Activated CD8-positive, alpha-beta memory T cell treated with anti-CD3 and anti-CD28 coated beads for 1 hour (primary cell): ENCODE measurements at places on chromosomes 5 and 9.

GRCh38 chr9:112784020-112784785 is 33.6 kb downstream of the SNX30 start:
- DNase-seq = no peak

DNA sequence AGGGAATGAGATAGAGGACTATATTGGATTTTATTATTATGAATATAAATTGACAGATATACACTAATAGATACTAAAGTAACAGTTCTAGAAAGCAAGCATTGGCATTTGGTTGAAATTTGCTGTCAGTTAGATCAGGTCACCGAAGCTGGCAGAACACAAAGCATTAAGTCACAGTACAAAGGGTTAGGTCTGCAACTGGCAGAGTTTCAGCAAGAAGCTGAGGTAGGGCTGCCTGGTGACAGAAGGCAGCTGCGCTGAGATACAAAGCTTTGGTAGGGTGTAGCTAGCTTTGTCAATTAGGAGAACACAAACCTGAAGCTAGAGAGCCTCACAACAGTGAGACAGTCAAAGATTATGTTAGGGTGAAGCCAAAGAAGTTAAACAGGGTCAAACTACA is 6.3 kb upstream of the CSNK1G3 start:
- DNase-seq = no peak

- DNase-seq = no peak
Observed at GRCh38 chr5:139647506-139648204, 494 bp upstream of the CXXC5 start.

GRCh38 chr5:38821679-38822078 is 24.1 kb upstream of the OSMR start:
- DNase-seq = no peak

GRCh38 chr9:122228568-122229484 is at the start of gene LHX6:
Gene LHX6 (minus strand): TSS chr9:122228957. CDS start chr9:122228740, 217 bp downstream.
- no peak for DNase-seq

GRCh38 chr5:133700251-133700650 is 87.9 kb upstream of the FSTL4 start:
- DNase-seq = no peak

- DNase-seq = no peak
Observed at GRCh38 chr9:118987167-118987566, 382.1 kb downstream of the BRINP1 start.

GRCh38 chr5:122730456-122730855 is 44.4 kb upstream of the SNX2 start:
- DNase-seq = no peak

- DNase-seq = no peak
Observed at GRCh38 chr5:115418788-115419187, 122.3 kb upstream of the CCDC112 start.

GRCh38 chr9:113993838-113994540 is 84.1 kb downstream of the AMBP start:
- DNase-seq = no peak

DNA sequence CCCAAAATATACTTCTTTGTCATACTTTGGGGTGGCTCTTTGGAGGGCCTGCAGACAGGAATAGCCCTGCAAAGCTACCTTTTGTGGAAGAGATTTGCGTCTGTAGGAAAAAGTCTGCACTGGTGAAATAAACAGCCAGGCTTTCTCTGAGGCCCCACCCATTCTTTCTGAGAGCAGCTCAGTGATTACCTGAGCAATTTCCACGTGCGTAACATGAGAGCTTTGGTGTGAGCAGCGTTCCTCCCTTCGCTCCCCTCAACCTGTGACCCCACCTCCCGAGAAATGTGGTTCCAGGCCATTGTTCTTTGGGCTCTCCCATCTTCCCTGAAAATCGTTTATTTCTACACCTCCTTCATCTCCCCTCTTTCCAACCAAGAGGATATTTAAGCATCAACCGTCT is 23.8 kb upstream of the FBP1 start:
- no peak for DNase-seq

GRCh38 chr5:127011961-127012644 is 18.3 kb downstream of the MARCHF3 start:
- no peak for DNase-seq

- DNase-seq = no peak
Observed at GRCh38 chr5:103621548-103621930, 59.0 kb upstream of the NUDT12 start.

- DNase-seq = no peak
Observed at GRCh38 chr5:31459594-31459993, 72.3 kb downstream of the DROSHA start.

GRCh38 chr5:137890845-137891244 is 1.6 kb downstream of the PKD2L2 start:
- no peak for DNase-seq

- no peak for DNase-seq
Observed at GRCh38 chr9:89601306-89601705, 3.5 kb upstream of the GADD45G start.

- no peak for DNase-seq
Observed at GRCh38 chr9:98472216-98472615, 216.8 kb upstream of the TBC1D2 start.

DNA sequence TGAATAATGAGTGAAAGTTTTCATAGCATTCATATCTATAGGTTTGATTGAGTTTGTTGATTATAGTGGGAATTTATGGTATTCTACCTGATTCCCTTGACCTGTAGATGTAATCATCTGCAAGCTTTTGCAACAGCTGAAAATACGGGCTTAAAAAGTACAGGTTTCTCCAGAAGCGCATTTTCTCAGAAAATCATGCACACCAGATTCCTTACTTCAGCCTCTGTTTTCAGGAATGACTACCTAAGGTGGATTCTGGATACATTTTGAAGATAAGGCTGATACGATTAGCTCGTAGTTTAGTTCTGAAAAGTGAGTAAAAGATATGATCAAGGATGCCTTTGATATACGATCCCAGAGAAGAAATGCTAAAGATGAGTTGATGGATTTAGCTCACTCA is 694.8 kb upstream of the CDH10 start:
- no peak for DNase-seq

GRCh38 chr5:16902846-16903245 is 33.2 kb downstream of the MYO10 start:
- DNase-seq = no peak

DNA sequence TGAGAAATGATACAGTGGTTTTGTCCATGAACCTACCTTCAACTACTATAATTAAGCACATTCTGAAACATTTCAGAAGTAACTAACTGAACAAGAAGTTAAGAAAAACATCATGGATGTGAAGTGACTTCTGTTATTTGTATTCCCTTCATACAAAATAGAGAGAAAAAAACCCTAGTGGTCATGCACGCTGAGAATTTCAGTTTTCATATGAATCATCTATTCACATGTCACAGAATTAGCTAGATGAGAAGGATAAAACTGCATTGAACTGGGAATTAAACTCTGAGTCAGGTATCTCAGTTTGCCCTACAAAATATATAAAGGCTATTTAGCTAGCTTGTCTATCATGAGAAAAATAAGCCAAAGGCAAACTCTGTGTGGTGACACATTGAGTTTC is 451.8 kb upstream of the FTMT start:
- no peak for DNase-seq

DNA sequence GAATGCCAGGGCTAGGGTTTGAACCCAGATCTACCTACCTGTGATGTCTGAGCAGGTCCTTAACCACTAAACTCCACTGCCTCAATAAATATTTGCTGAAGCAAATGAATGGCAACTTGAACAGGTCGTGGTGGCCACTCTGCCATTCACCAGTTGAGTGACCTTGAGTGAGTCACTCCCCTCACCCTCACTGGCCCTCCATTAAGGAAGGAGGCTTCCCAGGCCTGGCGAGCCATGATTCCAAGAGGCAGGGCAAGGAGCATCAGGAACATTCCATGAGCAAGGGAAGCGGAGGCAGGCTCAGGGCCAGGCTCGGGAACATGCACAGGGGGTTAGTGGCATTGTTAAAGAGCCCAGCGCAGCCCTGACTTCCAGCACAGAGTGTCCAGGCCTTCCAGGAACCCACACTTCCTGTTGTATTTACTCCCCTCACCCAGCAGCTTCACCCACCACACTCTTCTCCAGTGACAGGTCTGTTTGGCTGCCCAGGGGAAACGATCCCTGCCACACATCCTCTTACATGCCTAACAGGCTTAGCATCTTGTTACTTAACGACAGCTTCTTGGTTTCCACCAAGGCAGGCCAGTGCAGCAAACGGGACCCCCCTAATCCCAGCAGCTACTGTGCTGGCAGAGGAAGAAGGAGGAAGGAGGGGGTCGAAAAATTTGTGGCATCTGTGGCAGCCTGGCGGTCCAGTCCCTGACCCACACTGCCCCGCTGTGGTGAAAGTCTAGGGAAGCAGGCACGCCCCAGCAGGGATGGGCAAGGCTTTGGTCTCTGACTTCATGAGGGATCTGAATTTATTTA is 43.7 kb upstream of the TTC1 start:
- DNase-seq = no peak

GRCh38 chr9:77731930-77732329 is 83.8 kb upstream of the GNA14 start:
- DNase-seq = no peak

- DNase-seq = no peak
Observed at GRCh38 chr5:14440582-14441431, 140.8 kb upstream of the OTULINL start.

GRCh38 chr9:37625758-37626147 is 25.0 kb upstream of the FRMPD1 start:
- no peak for DNase-seq

DNA sequence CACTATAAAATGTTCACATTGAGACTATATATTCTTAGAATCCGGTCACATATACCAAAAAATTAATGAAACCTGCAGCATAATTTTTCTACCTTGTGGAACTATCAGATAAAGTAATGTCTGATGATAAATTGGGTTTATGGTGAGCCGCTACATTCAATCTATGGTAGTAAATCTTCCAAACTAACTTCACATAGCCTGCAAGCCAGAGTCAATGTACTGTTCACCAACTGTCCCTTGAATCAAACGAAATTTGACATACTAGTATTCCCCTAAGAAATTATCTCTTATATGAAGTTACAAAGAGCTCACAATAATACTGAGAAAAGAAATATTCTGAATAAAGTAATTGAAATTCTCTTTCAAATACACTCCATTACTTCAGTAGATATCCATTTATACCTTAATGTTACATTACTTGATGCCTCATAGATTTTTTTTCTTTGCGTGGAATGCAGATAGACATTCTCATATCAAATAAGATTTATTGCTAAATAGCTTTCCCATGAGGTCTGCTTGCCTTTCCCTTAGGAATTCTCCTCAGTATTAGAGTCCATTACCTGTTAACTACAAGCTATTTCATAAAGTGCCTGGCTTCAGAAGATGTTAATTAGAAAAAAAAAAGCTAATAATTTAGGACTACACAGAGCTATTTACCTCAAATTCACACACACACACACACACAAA is 169.5 kb downstream of the PTPRD start:
- no peak for DNase-seq

- DNase-seq = no peak
Observed at GRCh38 chr9:91421971-91422757, 1.5 kb downstream of the NFIL3 start.

- DNase-seq = no peak
Observed at GRCh38 chr5:140869555-140869886, 764 bp downstream of the PCDHA11 start.

DNA sequence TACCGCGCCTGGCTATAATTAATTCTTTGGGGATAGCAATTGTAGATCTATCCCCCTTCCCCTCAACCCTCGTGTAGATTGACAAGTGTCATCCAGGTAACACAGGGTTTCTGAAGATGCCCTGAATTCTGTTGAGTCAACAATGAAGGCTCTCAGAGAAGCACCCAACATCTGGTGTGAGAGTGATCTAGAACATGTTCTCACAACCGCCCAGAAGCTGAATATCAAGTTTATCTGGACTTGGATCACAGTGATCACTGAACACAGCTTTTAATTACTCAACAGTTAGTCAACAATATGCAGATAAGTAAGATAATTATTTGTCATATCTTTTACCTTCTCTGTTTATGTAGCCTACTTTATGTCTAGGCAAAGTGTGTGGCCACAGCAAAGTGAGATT is 204.2 kb upstream of the RGMB start:
- DNase-seq = no peak

DNA sequence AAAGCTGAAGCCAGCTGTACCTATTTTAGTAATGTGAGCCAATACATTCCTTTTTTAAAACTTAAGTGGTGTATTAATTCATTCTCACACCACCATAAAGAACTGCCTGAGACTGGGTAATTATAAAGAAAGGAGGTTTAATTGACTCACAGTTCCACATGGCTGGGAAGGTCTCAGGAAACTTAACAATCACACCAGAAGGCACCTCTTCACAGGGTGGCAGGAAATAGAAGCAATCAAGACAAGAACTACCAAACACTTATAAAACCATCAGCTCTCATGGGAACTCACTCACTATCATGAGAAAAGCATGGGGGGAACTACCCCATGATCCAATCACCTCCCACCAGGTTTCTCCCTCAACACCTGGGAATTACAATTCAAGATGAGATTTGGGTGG is 21.0 kb downstream of the ESM1 start:
- DNase-seq = no peak

DNA sequence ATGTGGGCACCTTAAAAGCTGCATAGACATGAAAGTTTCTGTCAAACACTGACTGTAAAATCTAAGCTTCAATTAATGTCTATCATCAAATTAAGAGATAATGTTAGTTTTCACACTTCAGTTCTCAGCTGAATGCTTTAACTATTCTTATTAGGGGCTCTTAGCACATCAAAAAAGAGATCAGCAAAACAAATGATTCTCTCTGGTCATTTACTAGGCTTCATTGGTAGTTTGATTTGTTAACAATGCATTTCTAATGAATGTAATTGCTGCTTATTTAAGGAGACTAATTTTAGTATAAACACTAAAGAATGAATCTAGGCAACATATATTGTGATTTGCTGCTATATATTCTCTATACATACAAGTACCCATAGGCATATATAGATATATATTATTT is 1182.0 kb downstream of the MAT2B start:
- DNase-seq = no peak
